ENCODE measurements at places on chromosomes 7 and 10. TPM values are rescaled to one million over a fixed set of nuclear protein-coding genes. Genes with fewer than 3 reads are reported as not detected.

EEPD1 gene
- 19.4 TPM for total RNA-seq

RPEL1 gene
- under 0.01 TPM for total RNA-seq

PPP1R17 gene
- not detected for total RNA-seq

WDFY4 gene
- total RNA-seq, result under 0.01 TPM

ACHE gene
- 2.2 TPM for total RNA-seq

CPA1 gene
- not detected for total RNA-seq

FAM24B gene
- 4.1 TPM for total RNA-seq

TRIM4 gene
- 38.3 TPM for total RNA-seq

SCART1 gene
- total RNA-seq, result 3.0 TPM

GPR85 gene
- total RNA-seq, result 1.9 TPM

BUD23 gene
- 54.8 TPM for total RNA-seq

DNTT gene
- not detected for total RNA-seq

KIFBP gene
- total RNA-seq, result 35.9 TPM

SPDYE2B gene
- total RNA-seq, result not detected

TYW1B gene
- total RNA-seq, result 5.8 TPM

NODAL gene
- not detected for total RNA-seq

FAM25A gene
- total RNA-seq, result not detected

CYP3A5 gene
- total RNA-seq, result 0.44 TPM

MINDY4 gene
- total RNA-seq, result 8.6 TPM

HOXA9 gene
- 0.15 TPM for total RNA-seq

Measured in smooth muscle cell of trachea (primary cell).